Esophagus squamous epithelium (tissue), 5 donors: ENCODE measurements at places on chromosomes 6 and 20.

DNA sequence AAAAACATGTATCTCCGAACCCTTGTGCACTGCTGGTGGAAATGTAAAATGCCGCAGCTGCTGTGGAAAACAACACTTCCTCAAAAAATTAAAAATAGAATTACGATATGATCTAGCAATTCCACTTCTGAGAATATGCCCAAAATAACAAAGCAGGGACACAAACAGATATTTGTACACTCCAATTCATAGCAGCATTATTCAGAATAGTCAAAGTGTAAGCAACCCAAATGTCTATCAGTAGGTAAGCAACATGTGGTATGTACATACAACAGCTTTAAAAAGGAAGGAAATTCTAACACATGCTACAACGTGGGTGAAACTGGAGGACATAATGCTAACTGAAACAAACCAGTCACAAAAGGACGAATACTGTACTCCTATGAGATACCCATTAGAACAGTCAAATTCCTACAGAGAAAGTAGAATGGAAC, 5.7 kb upstream of the RAB5IF start:
- no peak for DNase-seq

- DNase-seq: no peak
Observed at GRCh38 chr20:64156136-64156885, 7.9 kb upstream of the MYT1 start.

DNA sequence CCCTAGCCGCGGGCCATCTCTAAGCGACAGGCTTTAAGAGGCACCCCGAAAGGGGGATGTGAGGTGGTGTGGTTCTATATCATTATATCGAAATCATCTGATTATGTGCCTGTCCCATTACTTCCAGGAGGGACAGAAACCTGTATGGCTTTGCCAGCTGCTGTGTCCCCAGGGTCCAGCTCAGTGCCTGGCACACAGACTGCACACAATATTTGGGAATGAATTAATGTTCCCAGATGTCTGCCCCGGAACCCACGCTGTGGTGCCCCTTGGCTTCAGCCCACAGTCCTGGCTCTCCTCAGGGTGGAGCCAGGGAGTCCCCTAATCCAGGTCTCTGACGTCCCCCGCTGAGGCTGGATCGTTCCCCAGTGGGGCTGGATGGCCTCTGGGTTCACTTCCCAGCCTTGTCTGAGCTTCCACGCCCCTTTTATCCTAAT, 8.9 kb upstream of the AHCY start:
- DNase-seq: no peak

GRCh38 chr6:130037207-130037811, 18.9 kb downstream of the L3MBTL3 start:
- DNase-seq: no peak

DNA sequence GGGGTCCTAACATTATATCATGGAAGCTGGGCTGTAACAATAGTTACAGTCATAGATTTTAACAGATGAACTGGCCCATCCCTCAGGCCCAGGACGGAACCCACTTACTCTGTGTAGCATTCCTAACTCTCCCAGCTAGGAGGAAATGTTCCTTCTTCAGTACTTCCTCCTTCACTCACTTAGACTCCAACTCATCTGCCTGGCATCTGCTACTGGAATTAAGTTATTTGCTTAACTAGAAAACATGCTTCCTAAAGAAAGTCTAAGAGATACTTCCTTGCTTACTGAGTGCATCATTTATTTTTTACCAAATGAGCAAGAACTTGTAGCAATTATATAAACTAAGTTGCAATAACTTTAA, 20.5 kb downstream of the GCLC start:
- no peak for DNase-seq

DNA sequence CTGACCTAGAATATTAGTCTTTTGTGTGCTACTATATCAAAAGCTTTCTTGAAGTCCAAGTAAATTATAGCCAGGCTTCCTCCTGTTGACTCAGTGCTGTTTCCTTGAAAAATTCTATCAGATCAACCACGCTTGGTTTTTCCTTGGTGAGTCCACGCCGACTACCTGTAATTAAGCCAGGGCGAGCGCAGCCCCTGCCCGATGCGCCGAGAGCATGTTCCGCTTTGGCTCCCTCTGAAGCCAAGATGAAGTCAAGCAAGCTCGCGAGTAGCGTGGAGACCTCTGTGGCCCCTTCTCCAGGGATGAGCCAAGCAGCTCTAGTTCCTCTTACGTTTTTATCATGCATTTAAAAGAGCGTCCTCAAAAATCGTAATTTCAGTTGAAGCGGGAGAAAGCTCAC, 641.2 kb downstream of the CDH26 start:
- no peak for DNase-seq

- no peak for DNase-seq
Observed at GRCh38 chr6:11353921-11354389, 121.5 kb upstream of the NEDD9 start.

GRCh38 chr6:10400330-10400729, 14.5 kb downstream of the TFAP2A start:
- DNase-seq: no peak

DNA sequence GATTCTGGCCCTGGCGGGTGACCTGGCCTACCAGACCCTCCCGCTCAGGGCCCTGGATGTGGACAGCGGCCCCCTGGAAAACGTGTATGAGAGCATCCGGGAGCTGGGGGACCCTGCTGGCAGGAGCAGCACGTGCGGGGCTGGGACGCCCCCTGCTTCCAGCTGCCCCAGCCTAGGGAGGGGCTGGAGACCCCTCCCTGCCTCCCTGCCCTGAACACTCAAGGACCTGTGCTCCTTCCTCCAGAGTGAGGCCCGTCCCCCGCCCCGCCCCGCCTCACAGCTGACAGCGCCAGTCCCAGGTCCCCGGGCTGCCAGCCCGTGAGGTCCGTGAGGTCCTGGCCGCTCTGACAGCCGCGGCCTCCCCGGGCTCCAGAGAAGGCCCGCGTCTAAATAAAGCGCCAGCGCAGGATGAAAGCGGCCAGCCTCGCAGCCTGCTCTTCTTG, 868 bp upstream of the SLC2A4RG start:
- no peak for DNase-seq

DNA sequence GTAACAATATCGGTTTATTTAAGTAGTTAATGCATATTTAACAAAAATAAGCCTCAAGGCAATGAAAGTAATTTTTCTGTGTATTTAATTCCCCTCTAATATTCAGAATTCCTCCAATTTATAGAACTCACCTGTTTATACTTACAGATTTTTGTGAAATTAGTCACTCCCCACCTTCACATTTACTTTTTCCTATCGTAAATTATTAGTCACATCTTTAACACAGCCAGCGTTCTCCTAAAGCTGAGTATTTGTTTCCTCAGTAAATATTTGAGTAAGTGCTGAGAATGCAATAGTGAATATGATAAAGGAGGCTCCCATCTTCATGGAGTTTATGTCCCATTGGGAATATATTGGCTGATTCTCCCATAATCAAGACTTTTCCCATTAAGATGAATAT, 88.0 kb downstream of the SYCP2 start:
- DNase-seq: no peak

DNA sequence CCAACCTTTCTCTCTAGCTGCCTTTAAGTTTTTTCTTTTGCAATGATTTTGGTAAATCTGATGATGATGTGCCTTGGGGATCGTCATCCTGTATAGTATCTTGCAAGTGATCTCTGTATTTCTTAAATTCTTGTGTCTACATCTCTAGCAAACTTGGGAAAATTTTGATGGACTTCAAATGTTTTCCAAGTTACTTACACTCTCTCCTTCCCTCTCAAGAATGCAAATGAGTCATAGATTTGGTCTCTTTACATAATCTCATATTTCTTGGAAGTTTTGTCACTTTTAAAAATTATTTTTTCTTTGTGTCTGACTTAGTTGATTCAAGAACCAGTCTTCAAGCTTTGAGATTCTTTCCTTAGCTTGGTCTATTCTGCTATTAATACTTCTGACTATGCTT, 176.4 kb downstream of the TBC1D32 start:
- DNase-seq: no peak

DNA sequence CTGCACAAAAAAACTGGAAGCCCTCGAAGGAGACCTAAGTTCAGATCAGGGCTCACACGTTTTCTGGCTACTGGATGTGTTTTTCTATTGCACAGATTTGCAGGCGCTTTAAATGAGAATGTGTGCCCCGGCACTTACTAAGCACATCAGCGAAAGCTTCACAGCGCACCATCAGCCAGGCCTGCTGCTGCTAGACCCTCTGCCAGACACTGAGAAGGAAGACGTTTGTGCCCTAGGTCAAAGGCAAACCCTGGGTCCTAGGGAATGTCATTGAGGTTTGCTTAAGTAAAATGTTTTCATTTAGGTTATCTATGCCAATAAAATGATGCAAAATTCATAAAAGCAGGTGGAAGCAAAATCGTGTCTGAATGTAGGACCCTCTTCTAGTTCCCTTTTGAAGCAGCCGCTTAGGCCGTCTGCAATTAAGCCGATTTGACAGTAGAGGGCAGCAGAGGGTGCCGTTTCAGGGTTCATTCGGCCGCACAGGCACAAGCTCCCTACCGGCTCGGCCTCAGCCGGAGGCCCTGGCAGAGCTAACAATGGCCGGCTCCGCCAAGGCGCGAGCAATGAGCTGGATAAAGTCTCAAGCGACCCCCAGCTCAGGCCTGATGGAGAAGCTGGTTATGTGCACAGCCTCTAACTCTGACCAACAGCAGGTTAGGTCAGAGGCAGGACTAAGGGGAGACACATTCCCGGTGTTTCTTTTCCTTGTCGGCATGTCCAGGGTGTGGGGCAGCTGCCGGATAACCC, 107.2 kb upstream of the FOXA2 start:
- DNase-seq: no peak

GRCh38 chr6:1635305-1636010, 25.7 kb downstream of the FOXC1 start:
- DNase-seq: no peak
